ENCODE measurements at places on chromosomes 1 and 21. TPM values are rescaled to one million over a fixed set of nuclear protein-coding genes. Genes with fewer than 3 reads are reported as not detected.

DNA sequence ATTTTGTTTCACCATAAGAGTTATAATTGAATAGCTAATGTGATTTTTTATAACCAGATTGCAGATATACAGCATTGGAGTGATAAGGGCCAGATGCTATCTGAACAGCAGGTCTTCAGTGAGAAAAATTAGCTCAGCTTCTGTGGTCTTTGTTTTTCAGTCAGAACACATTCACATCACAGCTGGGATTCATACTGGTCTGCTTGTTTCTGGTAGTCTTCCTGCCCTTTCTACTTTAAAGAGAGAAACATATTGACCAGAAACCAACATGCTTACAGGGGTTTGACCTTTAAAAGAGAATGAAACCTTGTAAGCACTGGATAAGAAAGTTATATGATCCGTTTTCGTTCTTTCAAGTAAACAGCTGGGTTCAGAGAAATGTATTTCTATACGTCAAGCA, 213.7 kb upstream of the TMPRSS15 start:
- no peak for DNase-seq
- H3K36me3 ChIP-seq = no peaks in the 10 kb centered on the region
- no peaks in the 10 kb centered on the region for H3K27me3 ChIP-seq
- no peak overlapping the region for H3K4me3 ChIP-seq
- H3K27ac ChIP-seq = no peak overlapping the region
- H3K4me1 ChIP-seq = no peaks in the 10 kb centered on the region

TNN gene
- total RNA-seq = not detected

MCOLN3 gene
- not detected for total RNA-seq

SHISAL2A gene
- not detected for total RNA-seq

EDARADD gene
- not detected for total RNA-seq

GRCh38 chr1:111596499-111596898, 23.1 kb upstream of the RAP1A start:
- H3K27me3 ChIP-seq = no peaks in the 10 kb centered on the region
- H3K4me1 ChIP-seq = peaks cover 31% of the 10 kb centered on the region
- H3K27ac ChIP-seq = no peak overlapping the region
- DNase-seq = no peak

- H3K27ac ChIP-seq = no peak overlapping the region
- DNase-seq = peak; percentile 50
- no peaks in the 10 kb centered on the region for H3K36me3 ChIP-seq
- H3K27me3 ChIP-seq = no peaks in the 10 kb centered on the region
- H3K4me3 ChIP-seq = no peak overlapping the region
Observed at GRCh38 chr1:16168622-16169360, 12.9 kb upstream of the EPHA2 start.

- H3K27me3 ChIP-seq = no peaks in the 10 kb centered on the region
- no peaks in the 10 kb centered on the region for H3K4me1 ChIP-seq
- DNase-seq = peak; percentile 29
Observed at GRCh38 chr21:31888936-31889371, 16.1 kb downstream of the HUNK start.

- H3K36me3 ChIP-seq = no peaks in the 10 kb centered on the region
- DNase-seq = no peak
- H3K27ac ChIP-seq = no peak overlapping the region
Observed at GRCh38 chr1:151978922-151979321, 14.7 kb downstream of the S100A10 start.

FGR gene
- total RNA-seq = 3.0 TPM

DNA sequence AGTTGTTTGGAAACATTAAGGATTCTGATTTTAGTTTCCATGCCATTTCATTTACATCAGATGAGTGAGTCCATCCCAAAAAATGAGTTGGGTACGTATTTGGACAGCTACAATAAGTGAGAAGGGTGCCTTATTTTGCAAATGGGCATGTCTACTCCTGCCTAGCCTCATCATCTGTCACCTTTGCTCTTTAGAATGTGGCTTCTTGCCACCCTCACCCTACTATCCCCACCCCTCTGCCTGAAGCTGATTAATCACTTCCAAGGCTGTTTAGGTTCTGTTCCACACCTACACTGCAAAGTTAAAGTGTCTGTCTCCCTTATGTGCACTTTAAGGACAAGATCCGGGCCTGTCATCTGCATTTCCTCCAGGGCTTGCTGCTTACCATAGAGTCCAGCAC, 61.2 kb downstream of the ST6GALNAC5 start:
- no peaks in the 10 kb centered on the region for H3K27me3 ChIP-seq
- H3K4me1 ChIP-seq = no peaks in the 10 kb centered on the region
- no peaks in the 10 kb centered on the region for H3K36me3 ChIP-seq
- no peak overlapping the region for H3K4me3 ChIP-seq
- no peak for DNase-seq
- H3K27ac ChIP-seq = no peak overlapping the region

GRCh38 chr1:201749059-201749690, 79.8 kb upstream of the IPO9 start:
- H3K4me1 ChIP-seq = peaks cover 7% of the 10 kb centered on the region
- H3K4me3 ChIP-seq = no peak overlapping the region
- DNase-seq = no peak
- no peak overlapping the region for H3K27ac ChIP-seq
- no peaks in the 10 kb centered on the region for H3K36me3 ChIP-seq

DNA sequence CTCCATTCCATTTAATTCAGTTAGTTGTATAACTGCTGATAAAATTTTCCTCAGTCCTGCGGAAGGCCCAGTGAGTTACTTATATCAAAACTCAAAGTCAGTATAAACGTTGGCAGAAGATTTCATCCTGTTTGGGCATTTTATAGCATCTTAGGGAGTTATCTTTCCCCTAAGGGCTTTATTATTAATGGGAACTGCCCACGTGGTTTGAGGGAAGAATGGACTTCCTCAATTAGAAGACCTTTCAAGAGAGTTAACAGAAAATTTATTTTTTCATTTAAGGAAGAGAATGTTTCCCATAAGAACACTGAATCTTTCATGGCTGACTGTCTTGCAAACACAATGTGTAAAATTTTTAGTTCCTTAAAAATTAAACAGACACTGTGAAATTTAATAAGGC, 400.1 kb downstream of the NEGR1 start:
- H3K27me3 ChIP-seq = no peaks in the 10 kb centered on the region
- no peak overlapping the region for H3K27ac ChIP-seq
- DNase-seq = no peak
- no peaks in the 10 kb centered on the region for H3K4me1 ChIP-seq

- no peaks in the 10 kb centered on the region for H3K27me3 ChIP-seq
- no peak overlapping the region for H3K4me3 ChIP-seq
- no peak overlapping the region for H3K27ac ChIP-seq
Observed at GRCh38 chr1:14135070-14135469, 435.1 kb downstream of the PRDM2 start.

DNA sequence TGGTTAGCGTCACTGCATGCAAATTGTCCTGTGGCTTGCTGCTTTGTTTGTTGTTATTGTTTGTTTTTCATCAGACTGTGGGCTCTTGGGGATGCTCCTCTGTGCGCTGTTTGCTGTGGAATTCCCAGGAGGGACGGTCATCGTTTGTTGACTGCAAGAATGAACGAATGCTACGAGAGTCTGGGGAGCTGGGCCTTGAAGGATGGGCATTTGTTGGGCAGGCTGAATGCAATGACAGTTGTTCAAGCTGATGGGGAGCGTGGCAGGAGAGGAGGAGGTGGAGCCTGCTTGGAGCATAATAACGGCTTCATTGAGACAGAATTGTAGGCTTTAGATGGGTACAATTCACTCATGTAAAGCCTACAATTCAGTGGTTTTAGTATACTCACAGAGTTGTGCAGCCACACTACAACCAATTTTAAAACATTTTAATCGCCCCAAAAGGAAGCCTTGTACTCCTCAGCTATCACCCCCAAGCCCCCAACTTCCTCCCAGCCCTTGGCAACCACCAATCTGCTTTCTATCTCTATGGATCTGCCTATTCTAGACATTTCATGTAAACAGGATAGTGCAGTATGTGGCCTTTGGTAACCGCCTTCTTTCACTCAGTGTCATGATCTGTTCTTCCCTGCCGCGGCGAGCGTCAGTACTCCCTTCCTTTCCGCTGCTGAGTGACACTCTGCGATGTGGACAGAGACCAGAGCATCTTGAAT, 190.2 kb downstream of the CAMTA1 start:
- no peak for DNase-seq
- H3K4me1 ChIP-seq = peaks cover 13% of the 10 kb centered on the region
- no peak overlapping the region for H3K27ac ChIP-seq
- H3K36me3 ChIP-seq = no peaks in the 10 kb centered on the region
- H3K27me3 ChIP-seq = no peaks in the 10 kb centered on the region
- no peak overlapping the region for H3K4me3 ChIP-seq

DNA sequence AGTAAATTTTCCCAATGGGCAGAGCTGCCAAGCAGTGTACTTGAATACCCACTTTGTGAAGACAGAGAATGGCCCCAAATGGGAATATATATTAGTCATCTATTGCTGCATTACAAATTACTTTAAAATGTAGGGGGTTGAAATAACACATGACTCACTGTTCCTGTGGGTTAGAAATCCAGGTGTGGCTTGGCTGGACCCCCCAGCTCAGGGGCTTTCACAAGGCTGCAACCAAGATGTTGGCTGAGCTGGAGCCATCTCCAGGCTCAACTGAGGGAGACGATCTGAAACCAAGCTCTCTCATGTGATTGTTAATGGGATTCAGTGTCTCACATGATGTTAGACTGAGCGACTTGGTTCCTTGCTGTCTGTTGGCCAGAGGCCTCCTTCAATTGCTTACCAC, 33.4 kb upstream of the ARHGAP29 start:
- H3K27me3 ChIP-seq = no peaks in the 10 kb centered on the region
- DNase-seq = no peak
- H3K36me3 ChIP-seq = no peaks in the 10 kb centered on the region
- no peak overlapping the region for H3K27ac ChIP-seq
- H3K4me1 ChIP-seq = no peaks in the 10 kb centered on the region
